ENCODE measurements at places on chromosomes 6 and 20. TPM values are rescaled to one million over a fixed set of nuclear protein-coding genes. Genes with fewer than 3 reads are reported as not detected.

The CST7 gene
- total RNA-seq, result 2.3 TPM

DNA sequence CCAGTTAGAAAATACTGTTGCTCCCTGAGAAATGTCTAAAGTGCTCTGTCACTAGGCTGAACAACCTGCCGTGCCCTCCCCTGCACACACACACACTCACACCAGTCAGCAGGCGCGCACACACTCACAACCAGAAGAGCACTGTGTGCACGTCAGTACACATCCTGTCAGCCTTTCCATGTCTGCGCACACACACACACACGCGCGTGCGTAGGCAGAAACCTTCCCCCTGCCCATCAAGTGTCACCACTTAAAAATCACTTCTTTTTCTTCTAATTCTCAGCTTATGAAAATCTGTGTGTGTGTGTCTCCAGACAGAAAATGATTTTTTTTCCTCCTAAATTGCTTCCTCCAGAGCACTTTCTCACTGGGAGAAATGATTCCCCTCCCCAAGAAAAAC, 100.3 kb downstream of the EDN3 start:
- DNase-seq, result no peak

The DNAH8 gene
- 0.03 TPM for total RNA-seq

The COL10A1 gene
- total RNA-seq, result not detected

DNA sequence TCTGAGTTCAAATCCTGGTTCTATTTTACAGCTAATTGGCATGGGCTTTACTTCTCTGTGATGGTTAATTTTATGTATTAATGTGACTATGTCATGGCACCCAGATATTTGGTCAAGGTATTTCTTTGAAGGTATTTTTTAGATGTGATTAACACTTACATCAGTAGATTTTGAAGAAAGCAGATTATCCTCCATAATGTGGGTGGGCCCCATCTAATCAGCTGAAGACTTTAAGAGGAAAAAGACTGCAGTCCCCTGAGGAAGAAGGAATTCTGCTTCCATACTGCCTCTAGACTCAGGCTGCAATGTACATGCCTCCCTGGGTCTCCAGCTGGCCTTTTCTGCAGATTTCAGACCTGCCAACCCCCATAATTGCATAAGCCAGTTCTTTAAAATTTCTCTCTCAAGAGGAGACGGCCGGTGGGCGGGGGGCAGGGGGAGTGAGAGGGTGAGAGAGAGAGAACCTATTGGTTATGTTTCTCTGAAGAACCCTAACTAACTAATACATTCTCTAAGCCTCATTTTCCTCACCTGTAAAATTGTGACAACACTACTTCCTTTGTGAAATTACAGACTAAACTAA, 338.2 kb upstream of the PRDM1 start:
- DNase-seq, result no peak

DNA sequence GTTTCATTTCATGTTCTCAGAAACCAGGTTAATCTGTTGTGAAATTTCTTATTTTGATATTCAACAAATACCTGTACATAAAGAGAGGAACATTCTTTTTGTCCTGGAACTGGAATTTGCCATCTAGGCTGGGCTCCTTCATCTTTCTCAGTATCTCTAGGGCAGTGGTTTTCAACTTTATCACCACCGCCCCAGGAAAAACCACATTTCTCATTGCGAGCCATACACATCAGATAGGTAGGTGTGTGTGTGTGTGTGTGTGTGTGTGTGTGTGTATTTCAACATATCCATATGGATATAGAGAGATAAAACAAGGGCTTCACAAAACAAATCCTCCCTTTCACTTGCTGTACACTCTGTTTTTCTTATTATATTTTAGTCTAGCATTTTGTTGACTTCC, 24.1 kb downstream of the BFSP1 start:
- DNase-seq, result no peak

The KHDC3L gene
- not detected for total RNA-seq

The RAET1G gene
- total RNA-seq, result not detected

DNA sequence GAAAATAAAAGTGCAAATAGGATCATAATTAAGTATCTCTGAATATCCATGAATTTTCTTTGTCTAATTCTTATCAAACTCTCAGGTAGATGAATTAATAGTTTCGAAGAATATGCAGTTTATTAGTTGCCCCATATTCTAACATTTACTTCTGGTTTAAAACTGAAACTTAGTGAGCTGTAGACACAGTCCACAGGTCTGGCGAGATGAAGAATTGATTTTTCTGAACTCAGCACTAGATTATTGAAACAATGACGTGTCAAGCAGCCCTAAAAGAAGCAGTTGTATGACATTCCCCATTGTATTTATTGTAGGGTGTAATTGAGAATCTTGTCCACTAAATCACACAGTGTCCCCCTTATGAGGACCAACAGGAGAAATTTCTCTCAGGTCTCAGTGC, 407.1 kb downstream of the GRIK2 start:
- DNase-seq, result no peak

DNA sequence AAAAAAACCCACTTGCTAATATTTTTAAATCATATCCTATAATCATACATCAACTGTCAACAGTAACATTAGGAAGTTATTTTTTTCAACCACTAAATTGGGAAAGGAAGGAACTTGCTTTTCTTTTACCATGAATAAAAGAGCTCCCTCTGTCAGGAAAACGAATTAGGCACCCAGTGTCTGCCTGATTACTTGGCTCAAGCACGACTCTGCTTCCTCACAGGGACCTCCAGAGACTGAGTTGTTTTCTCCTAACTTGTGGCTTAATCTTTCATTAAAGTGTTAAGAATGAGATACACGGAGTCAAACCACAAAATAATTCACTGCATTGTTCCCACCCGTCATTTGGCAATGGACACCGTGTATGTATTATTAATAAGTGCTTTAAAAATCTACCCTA, 1405.1 kb upstream of the EYS start:
- no peak for DNase-seq

The SENP6 gene
- total RNA-seq, result 72.2 TPM

DNA sequence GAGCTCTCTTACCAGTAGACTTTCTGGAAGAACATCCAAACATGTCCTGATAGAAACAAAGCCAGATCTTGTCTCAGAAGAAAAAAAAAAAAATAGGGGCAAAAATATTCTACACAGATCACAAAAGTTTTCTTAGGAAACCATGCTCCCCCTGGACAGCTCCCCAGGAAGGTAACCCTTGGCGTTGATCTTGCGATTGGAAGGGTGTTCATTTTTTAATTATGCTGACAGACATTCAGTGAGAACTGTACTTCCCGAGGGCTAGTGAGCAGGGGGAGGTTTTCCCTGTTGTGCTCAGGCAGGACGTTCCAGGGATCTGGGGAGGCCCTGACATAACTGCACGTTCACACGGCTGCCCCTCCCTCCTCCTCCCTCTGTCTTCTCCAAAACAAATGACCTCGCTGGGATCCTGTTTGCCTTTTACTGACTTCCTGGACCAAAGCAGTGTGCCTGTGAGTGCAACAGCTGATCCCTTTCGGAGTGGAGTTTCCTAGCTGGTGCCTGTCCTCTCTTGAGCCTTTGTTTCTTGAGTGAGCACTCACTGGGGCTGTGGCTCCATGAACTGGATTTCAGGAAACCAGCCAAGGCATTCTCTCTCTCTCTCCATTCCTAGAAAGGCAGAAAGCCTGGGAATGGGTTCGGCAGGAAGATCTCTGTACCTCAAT, 46.7 kb downstream of the MARCKS start:
- DNase-seq, result peak; percentile 52

DNA sequence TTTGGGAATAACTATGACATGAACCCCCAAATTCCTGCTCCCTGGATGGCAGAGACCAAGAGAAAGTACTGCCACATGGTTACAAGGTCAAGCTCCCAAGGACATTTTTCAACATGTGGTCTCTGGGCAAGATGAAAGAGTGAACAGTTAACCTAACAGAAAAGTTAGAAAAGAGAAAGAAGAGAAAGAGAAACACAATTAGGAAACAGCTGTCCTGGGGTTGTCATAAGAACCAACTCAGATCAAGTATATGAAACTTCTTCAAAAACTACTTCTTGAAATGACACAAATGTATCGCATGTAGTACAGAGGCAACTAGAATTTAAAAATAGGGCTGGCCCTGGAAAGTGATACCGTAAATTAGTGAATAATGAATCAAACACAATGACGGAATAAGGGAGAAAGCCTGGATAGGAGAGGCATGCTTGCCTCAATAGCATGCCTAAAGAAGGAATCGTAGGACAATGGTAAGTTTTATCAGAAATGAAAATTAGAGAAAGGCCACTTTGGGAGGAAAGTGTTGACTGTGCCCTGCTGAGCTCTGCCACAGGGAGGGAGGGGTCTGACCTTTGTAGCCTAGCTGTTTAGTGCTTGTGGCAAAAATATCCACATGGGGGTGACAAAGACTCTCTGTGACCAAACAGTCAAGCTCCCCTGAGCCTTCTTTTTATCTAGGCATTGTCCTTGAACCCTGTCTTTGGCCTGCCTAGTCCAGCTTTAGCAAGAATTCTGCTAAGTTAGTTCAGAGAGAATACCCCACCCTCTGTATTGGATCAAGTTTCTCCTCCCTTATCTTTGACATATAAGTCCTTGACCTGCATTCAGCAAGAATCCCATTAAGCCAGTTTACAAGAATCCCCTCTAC, 4.3 kb upstream of the DCBLD1 start:
- DNase-seq, result no peak

DNA sequence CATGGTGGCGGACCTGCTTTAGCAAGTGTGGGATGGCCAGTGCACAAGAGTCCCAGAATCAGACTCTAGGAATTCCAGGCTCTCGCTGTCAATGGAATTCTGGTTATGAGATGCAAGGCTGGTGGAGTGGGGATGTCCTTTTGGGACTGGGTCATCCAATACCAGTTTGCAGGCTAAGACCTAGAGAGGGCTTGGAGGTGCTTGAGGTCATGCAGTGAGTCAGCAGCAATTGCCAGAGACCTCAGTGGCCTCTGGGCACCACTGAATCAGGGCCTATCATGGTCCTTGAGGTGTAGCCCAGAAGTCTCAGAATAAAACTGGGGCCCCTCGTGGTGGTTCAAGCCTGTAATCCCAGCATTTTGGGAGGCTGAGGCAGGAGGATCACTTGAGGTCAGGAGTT, 1.4 kb upstream of the SCRT2 start:
- DNase-seq, result no peak

The NCOA3 gene
- 24.7 TPM for total RNA-seq

DNA sequence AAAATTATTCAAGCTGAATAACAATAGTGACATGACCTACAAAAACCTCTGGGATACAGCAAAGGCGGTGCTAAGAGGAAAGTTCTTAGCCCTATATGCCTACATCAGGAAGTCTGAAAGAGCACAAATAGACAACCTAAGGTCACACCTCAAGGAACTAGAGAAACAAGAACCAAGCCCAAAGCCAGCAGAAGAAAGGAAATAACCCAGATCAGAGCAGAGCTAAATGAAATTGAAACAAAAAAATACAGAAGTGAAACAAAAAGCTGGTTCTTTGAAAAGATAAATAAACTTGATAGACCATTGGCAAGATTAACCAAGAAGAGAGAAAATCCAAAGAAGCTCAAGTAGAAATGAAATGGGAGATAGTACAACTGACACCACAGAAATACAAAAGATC, 47.6 kb upstream of the NOTCH4 start:
- DNase-seq, result no peak

The GTSF1L gene
- total RNA-seq, result not detected

The CTAGE9 gene
- total RNA-seq, result not detected

- no peak for DNase-seq
These were observed 10.3 kb upstream of the MYB start for GRCh38 chr6:135170849-135171248.

GRCh38 chr6:90144928-90145555, 151.6 kb downstream of the BACH2 start:
- DNase-seq, result no peak

The TTK gene
- 9.6 TPM for total RNA-seq

DNA sequence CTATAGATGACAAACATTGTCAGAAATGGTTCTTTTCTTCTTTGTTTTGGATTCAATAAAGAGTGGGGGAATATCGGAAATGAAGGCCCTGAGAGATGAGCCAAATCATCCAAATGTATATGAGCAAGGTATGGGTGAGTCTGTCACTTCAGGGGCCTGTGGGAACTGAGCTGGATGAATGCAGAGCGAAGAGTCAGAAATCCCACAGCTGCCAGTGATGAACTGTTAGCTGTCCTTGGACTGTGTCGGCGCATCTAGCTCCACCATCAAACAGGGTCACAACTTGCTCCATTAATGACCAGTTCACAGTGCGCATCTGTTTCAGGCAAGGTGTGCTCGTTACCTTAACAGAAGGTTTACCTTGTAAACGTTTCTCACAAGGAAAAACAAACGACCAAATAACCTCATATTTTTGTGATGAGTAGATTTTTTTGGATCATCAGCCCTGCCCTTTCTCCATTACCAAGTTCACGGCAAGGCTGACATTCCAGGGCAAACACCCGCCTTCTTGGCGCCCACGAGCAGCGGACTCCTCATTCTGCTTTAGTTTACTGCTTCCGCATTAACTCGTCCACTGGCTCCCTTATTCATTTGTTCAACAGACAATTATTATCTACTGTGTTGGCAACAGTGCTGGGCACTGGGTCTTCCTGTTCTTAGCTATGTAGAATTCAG, 15.0 kb upstream of the CCN6 start:
- DNase-seq, result no peak

GRCh38 chr6:72999995-73000394, 225.3 kb downstream of the KHDC1L start:
- no peak for DNase-seq

GRCh38 chr6:81763051-81763450, 10.6 kb upstream of the TENT5A start:
- DNase-seq, result no peak

The DNMT3B gene
- total RNA-seq, result 0.95 TPM

DNA sequence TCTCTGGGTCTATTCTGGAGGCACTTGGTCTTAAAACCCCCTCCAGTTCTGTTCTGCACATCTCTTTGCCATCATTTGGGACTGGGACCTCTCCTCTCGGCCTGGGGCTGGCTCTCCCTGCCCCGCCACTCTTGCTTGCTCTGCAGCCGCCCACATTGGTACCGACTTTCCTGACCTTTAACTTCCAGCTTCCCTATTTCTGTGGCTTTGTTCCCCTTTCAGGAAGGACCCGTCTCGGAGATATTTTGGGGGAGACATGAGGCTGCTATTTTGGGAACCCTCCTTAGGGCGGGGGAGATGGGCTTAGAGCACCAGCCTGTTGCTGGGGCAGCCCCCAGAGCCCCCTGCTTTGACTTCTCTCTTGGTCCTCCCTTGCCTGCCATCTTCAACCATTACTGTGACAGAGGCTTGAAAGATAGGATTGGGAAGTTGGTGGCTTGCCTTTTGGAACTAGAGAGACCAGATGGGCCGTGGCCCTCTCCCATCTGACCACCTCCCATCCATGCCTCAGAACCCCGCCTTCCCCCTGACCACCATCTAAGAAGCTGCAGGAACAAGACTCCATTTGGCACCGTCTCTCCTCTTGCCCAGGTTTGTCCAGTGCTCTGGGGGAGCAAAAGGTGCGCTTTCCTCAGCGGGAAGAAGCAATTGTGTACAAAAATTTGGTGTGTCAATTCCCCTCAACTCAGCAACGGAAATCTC, 914 bp downstream of the TREM2 start:
- DNase-seq, result no peak

DNA sequence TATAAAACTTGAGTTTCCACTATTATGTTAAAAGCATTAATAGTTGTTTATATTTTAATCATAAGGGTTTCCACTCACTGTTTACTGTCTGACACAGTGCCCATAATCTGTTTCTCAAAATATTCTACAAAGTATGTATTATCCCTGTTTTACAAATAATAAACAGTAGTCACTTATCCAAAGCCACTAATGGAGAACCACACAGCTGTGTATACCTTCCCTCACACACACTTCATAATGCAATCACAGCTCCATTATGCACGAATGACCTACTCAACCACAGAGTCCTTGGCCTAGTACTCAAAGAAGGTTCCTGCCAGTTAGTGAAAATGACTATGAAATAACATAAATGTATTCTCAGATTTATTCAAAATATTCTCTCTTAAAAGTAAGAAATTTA, 103.1 kb downstream of the EPB41L2 start:
- DNase-seq, result no peak

All from mucosa of descending colon (tissue), 3 donors.